Omental fat pad (tissue), 4 donors: ENCODE measurements at places on chromosomes 3 and 15. TPM values are rescaled to one million over a fixed set of nuclear protein-coding genes. Genes with fewer than 3 reads are reported as not detected.

DNA sequence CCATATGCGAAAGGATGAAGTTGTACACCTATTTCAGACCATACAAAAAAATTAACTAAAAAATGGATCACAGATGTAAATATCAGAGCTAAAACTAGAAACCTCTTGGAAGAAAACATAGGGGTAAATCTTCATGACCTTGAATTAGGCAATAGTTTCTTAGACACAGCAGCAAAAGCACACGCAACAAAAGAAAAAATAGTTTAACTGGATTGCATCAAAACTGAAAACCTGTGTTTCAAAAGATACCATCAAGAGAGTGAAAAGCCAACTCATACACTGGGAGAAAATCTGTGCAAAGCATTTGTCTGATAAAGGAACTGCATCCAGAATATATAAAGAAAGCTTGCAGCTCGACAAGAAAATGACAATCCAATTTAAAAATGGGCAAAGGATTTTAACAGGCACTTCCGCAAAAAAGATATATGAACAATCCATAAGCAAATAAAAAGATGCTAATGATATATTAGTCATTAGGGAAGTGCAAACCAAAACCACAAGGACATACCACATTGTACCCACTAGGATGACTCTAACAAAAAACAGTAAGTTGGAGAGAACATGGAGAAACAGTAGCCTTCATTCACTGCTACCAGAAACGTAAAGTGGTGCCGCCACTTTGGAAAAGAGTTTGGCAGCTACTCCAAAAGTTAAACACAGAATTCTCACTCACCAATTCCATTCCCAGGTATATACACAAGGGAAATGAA lies 263.1 kb downstream of the ADAMTS17 start:
- DNase-seq: no peak

DNA sequence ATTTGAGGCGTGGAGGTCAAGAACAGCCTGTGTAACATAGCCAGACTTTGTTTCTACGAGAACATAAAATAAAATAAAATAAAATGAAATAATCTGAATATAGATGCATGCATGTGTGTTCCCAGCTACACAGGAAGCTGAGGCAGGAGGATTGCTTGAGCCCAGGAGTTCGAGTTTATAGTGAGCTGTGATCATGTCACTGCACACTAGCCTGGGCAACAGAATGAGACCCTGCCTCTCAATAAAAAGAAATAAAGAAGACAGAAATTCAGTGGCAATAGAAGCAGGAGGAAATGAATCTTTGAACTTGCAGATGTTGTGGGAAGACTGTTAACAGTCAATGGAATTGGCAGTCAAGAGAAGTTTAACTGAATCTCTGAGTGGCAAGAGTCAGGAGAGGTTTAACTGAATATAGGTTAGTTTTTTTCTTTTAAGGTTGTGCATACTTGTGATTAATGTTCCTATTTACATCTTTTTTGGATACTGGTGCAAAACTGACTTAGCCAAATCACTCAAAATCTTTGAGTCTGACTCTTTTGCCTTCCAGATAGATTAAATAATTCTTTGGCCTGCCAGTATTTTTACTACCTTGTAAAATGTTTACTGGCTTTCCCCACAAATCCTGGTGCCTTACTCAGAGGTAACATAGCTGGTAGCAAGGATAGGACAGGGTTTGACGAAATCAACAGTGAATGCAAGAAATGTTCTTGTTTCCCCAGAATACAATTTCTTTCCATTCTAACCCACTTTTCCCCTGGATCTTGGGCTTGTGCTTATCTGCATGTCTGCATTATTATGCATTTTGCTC lies 361.4 kb downstream of the PDCD6IP start:
- no peak for DNase-seq

DNA sequence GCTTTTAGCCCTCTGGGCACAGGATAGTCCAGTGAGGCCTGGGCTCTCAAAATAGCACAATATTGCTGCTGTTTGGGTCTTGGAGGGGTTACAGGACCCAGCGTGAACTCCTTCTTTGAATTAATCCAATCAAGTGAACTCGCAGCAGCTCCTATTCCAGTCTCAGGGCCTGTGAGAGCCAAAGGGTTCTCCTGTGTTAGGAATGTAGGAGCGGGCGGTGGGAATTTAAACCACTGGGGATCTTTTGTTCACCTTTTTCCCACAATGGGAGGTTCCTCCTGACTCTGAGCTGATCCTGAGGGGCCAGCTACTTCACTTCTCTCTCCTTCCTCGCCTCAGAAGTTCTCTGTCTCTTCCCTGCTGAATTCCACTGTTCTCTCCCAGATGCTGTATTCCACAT lies 504.0 kb downstream of the UNC13C start:
- DNase-seq: no peak

DNA sequence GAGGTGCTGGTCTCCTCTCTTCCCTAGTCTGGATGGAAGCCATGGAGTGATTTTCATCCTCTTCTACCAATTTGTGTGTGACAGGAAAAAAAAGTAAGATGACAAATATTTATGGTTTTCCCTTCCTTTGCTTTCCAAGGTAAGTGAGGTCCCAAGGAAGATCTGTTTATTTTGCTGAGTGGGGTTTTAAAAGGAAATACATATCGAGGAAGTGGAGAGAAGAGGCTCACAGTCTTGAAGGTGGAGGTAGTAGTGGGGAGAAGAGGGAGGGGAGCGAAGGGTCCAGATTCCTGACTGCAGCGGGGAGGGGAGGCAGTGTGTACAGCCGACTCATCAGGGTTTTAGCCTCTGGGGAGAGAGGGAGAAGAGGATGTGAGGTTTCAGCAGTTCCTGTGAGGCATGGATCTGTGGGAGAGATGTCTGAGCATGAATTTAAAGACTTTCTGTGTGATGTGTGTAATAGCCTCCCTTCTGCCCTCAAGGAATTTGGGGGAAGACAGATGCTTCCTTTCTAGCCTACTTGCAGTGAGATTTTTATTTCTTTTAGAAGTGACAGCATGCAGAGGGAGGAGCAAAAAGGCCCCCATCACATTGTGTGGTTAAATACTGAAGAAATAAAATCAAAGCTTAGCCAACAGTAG lies 272.4 kb downstream of the THRB start:
- DNase-seq: no peak

GRCh38 chr15:82585072-82585471 lies 44.8 kb upstream of the RPS17 start:
- no peak for DNase-seq

- DNase-seq: no peak
Measured at GRCh38 chr3:94548581-94549316, 485.9 kb downstream of the NSUN3 start.

DNA sequence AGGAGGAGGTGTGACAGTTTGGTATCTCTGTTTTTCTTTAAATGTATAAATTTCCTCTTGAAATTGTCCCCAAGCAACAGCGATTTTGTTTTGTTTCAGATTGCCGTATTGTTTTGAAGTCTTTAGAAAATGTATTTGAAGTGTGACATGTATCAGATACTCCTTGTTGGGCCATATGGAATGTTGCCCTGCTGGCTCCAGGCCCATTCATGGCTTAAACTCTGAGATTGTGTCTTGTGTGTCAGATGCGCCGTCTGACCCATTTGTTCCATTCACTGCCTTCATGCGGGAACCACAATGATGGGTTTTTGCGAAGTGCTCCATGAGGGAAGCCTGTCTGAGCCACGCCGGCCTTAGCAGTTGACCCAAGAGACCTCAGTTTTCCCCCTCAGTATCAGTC lies 75.2 kb upstream of the ADAMTSL3 start:
- no peak for DNase-seq

GRCh38 chr3:176650478-176650877 lies 546.8 kb downstream of the TBL1XR1 start:
- no peak for DNase-seq

- DNase-seq: no peak
Measured at GRCh38 chr3:173639098-173639497, 241.6 kb downstream of the NLGN1 start.

DNA sequence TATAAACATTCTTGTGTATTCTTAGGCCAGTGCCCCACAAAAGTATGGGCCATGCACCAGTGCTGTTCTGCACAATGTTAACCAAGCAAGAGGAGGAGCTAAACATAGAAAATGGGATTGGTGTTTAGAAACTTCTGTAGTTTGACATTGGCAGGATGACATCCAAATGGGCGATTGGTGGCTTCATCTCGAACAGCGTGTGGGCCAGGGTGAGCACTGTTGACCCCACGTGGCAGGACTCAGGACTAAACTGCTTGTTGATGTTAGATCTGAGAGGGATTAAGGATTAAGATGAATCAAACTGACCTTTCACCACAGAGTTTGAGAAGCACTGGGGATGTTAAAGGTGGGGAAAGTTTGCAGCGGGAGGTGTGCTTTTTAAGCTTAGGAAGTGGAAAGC lies 31.9 kb downstream of the ZNF710 start:
- DNase-seq: no peak

- DNase-seq: no peak
Measured at GRCh38 chr3:171591070-171591469, 130.9 kb upstream of the TNIK start.

- no peak for DNase-seq
Measured at GRCh38 chr3:27792869-27793268, 70.7 kb upstream of the EOMES start.

- no peak for DNase-seq
Measured at GRCh38 chr15:95557226-95558046, 773.1 kb upstream of the NR2F2 start.

DNA sequence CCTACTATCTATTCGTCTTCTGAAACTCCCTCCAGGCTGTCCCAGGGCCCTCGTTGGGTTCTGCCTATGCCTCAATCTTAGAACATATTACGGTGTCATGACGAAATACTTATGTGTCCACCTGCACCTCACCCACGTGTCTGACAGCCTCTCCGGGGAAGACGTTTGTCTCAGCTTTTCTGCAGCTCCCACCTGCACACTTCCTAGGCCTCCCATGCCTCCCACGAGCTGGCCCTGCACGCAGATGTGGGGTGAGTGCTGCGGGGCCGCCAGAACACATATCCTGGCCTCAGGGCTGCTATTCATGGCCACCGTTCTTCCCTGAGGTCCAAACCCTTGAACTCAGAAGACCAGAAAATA lies 7.1 kb upstream of the MUSTN1 start:
- DNase-seq: no peak

DNA sequence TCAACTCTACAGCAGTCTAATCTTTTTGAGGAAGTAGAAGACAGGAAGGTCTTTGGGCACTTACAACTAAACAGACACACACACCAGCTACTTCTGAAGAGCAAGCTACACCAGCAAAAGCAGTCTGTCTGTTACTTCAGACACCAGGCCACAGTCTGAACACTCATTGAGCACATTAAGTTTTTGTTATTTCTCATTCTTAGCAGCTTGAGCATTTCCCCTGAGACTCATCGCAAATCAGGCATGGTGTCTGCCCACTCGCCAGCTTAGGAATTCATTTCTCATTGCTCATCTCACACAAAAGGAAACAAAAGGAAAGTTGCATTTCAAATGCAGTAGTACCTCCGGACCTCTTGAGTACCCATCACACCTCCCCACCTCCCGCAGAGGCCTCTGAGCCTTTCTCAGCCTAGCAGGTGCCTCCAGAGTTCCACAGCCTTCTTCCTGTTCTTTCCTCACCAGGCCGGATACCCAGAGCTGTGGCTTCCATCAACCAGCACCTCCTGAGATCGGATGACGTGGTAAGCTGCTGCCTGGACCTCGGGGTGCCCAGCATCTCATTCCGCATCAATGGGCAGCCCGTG lies 302.0 kb downstream of the RYR3 start:
- no peak for DNase-seq

- no peak for DNase-seq
Measured at GRCh38 chr15:72338617-72339321, 18.8 kb upstream of the CELF6 start.

GRCh38 chr3:14676881-14677280 lies 1.9 kb downstream of the C3orf20 start:
- DNase-seq: no peak

DNA sequence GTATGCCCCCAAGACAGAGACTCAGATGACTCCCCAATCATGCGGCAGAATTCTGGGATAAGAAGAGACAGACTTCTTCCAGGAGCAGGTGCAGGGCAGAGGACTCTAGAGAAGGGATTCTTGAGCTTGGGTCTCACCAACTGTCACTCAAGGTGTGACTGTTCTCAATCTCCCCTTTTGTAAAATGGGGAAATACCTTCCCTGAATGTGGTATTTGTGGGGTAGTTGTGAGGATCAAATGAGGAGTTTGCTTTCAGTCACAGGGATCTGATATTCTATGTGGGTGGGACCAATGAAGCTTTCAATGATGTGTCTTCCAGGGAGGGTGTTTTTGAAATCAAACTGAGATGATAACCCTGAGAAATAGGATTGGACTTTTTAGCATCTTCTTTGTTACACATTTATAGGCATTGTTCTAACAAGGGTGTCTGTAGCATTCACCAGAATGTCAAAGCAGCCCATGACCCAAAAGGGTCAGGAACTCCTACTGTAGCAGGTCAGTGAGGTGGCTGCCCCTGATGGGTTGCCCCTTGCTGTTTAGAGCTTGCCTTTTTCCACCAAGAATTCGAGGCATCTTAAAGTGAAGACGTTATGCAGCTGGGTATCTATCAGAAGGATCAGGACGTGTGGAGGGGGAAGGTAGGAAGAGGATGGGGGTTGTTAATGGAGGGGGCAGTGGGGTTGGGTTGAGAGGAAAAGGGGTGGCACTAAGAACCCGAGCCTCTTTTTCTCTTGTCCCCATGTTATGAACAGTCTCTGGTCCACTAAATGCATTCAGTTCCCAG lies 28.8 kb downstream of the UMPS start:
- DNase-seq: no peak

- DNase-seq: no peak
Measured at GRCh38 chr3:66362541-66362941, 138.3 kb downstream of the LRIG1 start.

DNA sequence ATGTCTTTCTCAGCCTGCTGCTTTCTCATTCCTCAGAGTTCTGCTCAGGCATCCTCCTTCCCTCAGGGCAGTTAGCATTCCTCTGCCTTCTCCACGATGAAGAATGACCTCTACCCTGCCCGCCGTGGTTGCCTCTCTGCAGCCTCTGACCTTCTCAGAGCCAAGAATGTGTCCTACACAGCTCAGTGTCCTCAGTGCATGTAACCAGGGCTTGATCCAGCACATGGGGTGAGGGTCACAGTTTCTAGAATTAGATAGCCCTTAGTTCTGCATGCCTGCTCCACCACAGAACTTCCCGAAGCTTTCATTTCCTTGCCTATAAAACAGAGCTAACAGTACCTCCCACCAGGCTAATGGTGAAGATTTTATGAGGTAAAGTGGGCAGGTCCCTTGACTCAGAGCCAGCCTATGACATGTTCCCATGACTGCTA lies 182.1 kb downstream of the CLSTN2 start:
- DNase-seq: no peak

Gene RETNLB
- total RNA-seq: not detected

Gene CKMT1B
- total RNA-seq: 3.0 TPM

Gene NDN
- 115 TPM for total RNA-seq

Gene GADL1
- total RNA-seq: 0.46 TPM

Gene TBC1D21
- not detected for total RNA-seq

Gene GOLGA8H
- total RNA-seq: 1.2 TPM

Gene CIAO2A
- 39.9 TPM for total RNA-seq

Gene FOXB1
- not detected for total RNA-seq

Gene MCF2L2
- total RNA-seq: 0.47 TPM

Gene DPH6
- 10.1 TPM for total RNA-seq

Gene RHCG
- total RNA-seq: 0.46 TPM

Gene ACOX2
- 12.5 TPM for total RNA-seq

Gene SCAMP5
- 3.2 TPM for total RNA-seq

Gene TRIM71
- total RNA-seq: not detected
